ENCODE measurements at places on chromosomes 2 and 18. TPM values are rescaled to one million over a fixed set of nuclear protein-coding genes. Genes with fewer than 3 reads are reported as not detected.

GKN2 gene
- total RNA-seq: 1.9 TPM

LYPD1 gene
- total RNA-seq: 14.6 TPM

ST8SIA5 gene
- 0.01 TPM for total RNA-seq

SPATA3 gene
- total RNA-seq: not detected

RRM2 gene
- 262 TPM for total RNA-seq

SCTR gene
- not detected for total RNA-seq

DUSP2 gene
- 0.38 TPM for total RNA-seq

RND3 gene
- 41.5 TPM for total RNA-seq

NT5DC4 gene
- total RNA-seq: not detected

FLACC1 gene
- 0.46 TPM for total RNA-seq

GNLY gene
- total RNA-seq: 0.08 TPM

SLC4A3 gene
- 3.2 TPM for total RNA-seq

ST3GAL5 gene
- 29.6 TPM for total RNA-seq

SP110 gene
- total RNA-seq: 7.4 TPM

MGAT4A gene
- 3.1 TPM for total RNA-seq

TUBA3E gene
- total RNA-seq: 4.6 TPM

SERPINB4 gene
- 0.15 TPM for total RNA-seq

SERPINB3 gene
- 0.16 TPM for total RNA-seq

TUBB8B gene
- total RNA-seq: not detected

ASXL3 gene
- total RNA-seq: not detected

FAM161A gene
- 8.4 TPM for total RNA-seq

TMEM200C gene
- not detected for total RNA-seq

ERMN gene
- total RNA-seq: not detected

CYRIA gene
- total RNA-seq: 0.30 TPM

CDH7 gene
- total RNA-seq: not detected

LOXHD1 gene
- not detected for total RNA-seq

RTP5 gene
- total RNA-seq: not detected

SH3BP4 gene
- 40.7 TPM for total RNA-seq

MC2R gene
- not detected for total RNA-seq

GALR1 gene
- not detected for total RNA-seq

VWC2L gene
- not detected for total RNA-seq

AGXT gene
- total RNA-seq: not detected

TLX2 gene
- total RNA-seq: 0.31 TPM

HNMT gene
- 1.3 TPM for total RNA-seq

ANKRD30BL gene
- total RNA-seq: not detected

MYO5B gene
- total RNA-seq: 9.2 TPM

CRYBA2 gene
- total RNA-seq: not detected

MOGAT1 gene
- total RNA-seq: not detected

RAPGEF4 gene
- total RNA-seq: 0.24 TPM

RAB6C gene
- not detected for total RNA-seq

BCL11A gene
- 0.17 TPM for total RNA-seq

MALL gene
- 143 TPM for total RNA-seq

CRYGC gene
- total RNA-seq: not detected

NPHP1 gene
- 6.7 TPM for total RNA-seq

HNRNPLL gene
- total RNA-seq: 19.3 TPM

SPATS2L gene
- 133 TPM for total RNA-seq

DNAJC5G gene
- total RNA-seq: not detected

MYOM1 gene
- total RNA-seq: 0.41 TPM

Data from A549 treated with Hydrocortisone at 1 μM for 4 hours (cell line).